ENCODE measurements at places on chromosomes 3 and 15.

- DNase-seq: no peak
Measured at GRCh38 chr15:45499426-45499825, 23.1 kb downstream of the SLC30A4 start.

GRCh38 chr3:20772869-20773268 lies 586.9 kb upstream of the SGO1 start:
- no peak for DNase-seq

DNA sequence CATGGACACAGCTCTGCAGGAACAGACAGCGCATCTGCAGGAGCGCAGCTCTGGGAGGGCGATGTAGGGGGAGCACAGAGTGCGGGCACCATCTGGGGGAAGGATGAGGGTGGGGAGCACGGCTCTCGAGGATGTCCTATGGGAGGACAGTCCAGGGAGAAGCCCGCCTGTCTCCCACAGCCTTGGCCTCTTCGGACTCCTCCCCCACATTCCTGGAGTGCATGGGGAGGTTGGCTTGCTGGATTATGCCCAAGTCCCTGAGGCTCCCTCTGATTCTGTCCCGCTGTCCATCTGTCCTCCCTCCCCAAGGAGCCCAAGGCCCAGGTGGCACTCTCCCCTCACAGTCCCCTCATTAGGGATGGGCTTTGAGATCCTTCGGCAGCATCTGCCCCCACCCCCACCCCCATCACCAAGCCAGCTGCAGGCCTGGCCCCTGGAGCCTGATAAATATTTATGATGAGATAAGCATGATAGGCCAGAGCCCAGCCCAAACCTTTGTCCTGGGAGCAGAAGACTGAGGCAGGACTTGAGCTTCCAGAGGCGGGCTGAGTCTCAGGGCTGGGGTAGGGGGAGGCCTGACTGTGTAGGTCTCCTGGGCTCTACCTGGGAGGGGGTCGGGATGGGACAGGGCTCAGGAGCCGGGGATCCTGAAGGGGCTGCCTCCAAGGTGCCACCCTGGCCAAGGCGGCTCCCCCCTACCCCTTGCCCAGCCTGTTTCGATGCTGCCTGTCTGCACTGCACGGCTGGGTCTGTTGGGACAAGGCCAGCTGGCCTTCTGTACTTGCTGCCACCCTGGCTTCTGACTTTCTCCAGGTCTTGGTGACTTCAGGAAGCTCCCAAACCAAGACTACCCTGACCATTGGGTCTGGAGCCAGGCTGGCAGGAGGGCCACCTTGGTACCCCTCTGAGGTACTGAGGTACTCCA lies 28.6 kb upstream of the SEMA3F start:
- no peak for DNase-seq

GRCh38 chr3:50184242-50184978 lies 7.0 kb upstream of the GNAT1 start:
- no peak for DNase-seq

DNA sequence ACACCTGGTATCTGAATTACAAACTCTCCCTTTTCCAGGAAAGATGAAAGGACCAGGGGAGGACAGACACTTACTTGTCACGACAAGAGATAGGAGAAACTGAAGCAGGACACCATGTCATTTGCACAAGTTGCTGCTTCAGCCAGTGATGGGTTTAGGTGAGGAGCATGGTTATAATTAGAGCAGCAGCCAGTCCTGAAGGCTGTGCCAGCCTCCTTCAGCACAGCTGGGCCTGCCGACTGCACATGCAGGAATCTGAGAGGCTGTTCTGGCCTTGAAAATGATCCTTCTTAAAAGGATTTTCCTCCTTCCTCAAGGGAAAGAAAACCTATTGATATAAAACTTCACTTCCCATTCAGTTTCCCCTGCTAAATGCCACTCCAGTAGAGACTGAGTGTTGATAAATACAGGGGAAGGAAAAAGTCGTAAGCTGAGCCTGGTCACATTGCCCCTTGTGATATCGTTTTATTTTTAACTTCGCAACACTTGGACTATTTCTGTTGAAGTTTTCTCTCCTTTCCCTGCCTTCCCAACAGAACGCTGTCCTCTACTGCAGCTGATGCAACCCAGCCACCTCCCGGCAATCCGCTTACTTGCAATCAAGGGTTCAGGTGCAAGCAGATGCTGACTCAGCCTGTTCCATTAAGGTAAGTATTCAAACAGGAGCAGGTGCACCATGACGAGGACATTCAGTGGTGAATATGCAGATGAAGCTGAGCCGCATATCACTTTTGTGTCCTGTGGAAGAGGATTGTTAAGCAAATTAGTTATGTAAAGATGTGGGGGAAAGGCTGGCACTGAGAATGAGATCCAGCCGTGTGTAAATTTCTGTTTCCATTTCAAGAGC lies at the start of gene FBXO40:
Gene FBXO40, plus strand, starts transcription at position 524 of the 847 bp plus-strand sequence. CDS start 27,197 bp downstream, outside the sequence.
- no peak for DNase-seq

DNA sequence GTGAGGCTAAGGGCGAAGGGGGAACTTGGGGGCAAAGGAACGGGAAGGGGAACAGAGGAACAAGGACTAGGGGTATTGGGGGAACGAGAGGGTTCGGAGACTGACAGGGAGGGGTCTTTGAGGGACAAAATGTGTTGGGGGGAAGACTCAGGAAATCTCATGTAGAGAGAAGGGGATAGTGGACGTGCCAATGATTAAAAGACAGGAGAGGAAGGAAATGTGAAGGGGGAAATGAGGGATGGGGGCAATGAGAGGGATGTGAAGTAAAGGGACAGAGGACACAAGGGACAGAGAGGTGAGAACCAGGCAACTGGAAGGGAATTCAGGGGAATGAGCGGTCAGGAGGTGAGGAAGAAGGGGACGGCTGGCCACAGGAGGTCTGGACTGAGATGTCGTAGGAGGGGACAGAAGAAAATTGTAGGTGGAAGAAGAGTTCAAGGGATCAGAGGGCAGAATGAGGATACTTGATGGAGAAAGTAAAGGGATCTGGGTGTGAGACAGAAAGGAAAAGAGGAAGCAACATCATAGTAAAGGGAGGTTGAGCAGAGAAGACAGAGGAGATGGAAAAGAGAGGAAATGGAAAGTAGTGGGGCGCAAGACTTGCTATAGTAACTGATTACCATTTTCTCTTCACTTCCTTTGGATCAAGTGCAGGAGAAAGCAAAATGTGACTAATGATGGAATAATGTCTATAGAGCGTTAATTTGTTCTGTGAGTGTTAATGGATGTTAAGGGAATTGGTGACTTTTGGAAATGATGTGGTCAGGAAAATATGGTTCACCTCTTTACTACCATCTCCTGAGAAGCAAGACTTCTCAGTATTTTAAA lies 749 bp downstream of the RAB8B start:
- no peak for DNase-seq

DNA sequence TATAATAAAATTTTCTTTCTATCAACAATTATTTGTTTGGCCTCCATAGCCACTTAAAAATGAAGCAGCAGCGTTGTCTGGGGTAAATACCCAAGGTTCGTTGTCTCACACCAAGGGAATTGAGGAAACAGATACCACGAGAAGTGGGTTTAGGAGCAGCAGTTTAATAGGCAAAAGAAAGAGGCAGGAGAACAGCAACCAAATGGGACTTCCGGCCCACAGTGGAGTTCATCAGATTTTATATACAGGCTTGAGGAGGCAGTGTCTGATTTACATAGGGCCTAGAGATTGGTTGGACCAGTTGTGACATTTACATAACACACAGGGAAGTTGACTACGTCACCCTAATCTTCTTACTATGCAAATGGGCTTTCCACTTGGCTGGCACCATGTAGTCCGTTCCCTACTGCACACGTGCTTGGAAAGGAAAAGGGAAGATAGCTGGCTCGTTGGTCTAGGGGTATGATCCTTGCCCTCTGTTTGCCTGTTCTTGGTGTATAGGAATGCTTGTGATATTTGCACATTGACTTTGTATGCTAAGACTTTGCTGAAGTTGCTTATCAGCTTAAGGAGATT lies 61.5 kb upstream of the SETMAR start:
- no peak for DNase-seq

GRCh38 chr3:71430941-71431552 lies 152.5 kb downstream of the FOXP1 start:
- no peak for DNase-seq

DNA sequence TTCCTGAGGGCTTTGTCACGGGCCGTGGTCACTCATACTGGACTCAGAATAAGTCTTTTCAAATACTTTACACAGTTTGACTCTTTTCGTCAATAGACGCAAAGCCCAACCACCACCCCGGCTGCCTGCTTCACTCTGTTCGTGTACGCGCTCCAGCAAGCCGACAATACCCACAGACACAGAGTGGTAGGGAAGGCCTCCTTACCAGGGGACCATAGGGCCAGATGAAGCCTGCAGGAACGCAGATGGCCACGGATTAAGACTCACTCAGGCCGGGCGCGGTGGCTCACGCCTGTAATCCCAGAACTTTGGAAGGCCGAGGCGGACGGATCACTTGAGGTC lies 29.7 kb downstream of the EFCAB12 start:
- no peak for DNase-seq

Measured in stimulated activated CD4-positive, alpha-beta T cell treated with anti-CD3 and anti-CD28 coated beads, Interleukin-1b, Interleukin-23, amount 100 ng/mL, for 1 hour (primary cell).